ENCODE measurements at places on chromosomes 1 and 21.

GRCh38 chr21:42037943-42038342, 27.8 kb upstream of the ZBTB21 start:
- DNase-seq, result no peak

GRCh38 chr1:24015221-24016210, 35.4 kb upstream of the SRSF10 start:
- DNase-seq, result no peak

DNA sequence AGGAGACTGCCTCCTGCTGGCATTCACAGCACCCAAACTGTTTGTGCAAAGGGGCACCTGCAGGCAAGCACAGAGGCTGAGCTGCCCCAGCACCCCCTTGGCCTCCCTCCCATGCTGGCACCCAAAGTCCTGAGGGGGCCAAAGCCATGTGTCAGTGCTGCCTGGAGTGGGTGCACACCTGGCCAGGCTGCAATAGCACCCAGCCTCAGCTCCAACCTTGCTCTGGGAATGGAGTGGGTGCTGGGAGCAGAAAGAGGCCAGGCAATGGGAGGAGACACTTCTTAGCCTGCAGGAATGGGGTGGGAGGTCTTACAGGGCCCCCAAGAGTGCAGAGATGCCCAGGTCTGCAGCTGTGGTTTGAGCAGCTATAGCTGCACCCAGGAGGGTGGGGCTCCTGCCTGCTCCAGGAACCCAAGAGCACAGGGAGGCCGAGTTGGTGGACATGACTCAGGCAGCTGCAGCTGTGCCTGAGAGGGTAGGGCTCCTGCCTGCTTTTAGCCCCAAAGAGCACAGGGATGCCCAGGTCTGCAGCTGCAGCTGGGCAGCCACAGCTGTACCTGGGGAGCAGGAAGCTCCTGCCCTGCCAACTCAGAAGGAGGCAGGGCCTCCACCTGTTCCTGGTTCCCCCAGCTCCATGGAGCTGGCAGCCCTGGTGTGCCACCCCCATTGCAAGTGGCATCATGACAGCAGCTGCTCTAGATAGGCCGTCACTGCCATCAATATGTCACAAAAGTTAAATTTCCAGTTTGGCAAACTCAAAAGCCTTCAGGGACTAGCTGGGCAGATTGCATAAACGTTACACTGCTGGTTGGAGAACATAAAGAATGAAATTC, 5.3 kb upstream of the CHD1L start:
- peak; percentile 19 for DNase-seq

- no peak for DNase-seq
Observed at GRCh38 chr1:33130297-33130696, 49.3 kb downstream of the AZIN2 start.

DNA sequence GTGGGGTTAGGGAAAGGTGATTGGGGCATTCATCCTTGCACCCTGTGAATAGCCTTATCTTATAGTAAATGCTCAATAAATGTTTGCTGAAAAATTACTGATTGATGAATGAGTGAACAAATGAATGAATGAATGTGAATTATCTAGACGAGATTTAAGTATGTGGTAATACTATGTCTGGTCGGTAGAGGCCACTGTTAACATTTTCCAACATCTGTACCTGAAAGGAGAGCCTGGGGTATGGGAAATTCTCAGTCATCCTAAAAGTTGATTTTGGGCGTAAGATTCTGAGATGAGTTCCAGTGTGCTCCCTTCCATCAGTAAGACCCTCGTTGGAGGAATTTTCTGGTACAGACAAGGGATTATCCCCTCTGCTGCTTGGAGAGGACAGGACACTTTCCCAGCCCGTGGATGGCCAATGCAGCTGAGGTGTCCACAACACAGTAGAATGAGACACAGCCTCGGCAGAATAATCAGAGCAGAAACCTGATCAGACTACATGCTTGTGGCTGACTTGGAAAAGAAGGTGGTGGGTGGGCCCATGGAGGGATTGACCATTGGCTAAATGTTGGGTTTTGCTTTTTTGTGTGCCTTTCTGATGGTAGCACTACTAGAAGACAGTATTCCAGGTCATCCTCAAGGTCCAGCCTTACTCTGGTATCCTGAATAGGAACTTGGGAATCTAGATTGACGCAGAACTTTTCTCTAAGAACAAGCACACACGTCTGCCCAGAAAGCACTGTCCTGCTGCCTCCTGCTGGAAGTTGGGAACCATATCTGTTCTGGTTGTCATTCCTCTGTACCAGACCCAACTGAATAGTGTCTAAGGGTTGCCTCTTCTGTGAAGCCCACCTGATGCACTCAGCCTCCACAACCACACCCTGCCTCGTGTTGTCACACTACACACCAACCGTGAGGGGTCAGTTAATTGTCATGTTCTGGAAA, 262.0 kb downstream of the TNR start:
- DNase-seq, result no peak

- DNase-seq, result no peak
Observed at GRCh38 chr1:6152181-6152580, 27.9 kb downstream of the CHD5 start.

DNA sequence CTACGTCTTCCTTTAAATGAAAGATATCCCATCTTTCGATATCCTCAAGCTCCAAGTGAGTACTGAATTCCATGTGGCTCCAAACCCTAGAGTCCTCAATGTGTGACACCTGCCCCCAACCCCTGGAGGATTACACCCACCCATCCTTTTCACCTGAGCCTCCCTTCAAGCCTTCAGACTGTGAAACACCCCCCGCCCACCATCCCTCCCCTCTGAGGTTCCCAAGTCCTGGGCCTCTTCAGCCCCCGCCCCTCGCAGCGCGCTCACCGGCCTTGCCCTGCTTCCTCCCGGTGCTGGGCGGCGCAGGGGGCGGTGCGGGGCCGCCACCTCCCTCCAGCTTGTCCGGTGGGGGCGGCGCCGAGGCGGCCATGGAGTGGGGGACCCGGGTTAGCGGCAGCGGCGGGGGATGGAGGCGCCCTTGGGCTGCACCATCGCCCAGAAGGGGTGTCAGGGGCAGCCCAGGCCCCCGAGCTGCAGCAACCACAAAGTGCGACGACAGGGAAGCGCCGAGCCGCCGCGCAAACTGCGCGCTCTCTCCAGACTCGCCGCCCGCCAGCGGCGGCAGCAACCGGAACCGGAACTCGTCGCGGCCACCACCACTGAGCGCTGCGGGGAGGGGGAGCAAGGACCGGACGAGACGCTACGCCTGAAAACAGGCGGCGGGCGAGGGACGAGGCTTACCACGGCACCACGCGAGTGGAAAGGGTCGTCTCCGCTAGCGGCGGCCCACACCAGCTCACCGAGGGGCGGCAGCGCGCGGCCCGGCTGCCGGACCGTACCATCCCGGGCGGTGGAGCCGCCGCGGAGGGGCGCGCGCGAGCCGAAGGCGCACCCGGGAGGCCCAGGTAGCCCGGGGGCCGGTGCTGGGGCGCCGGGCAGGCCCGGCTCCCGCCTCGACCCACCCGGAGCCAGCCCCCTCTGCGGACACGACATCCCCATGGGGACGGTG, at the start of gene PYGO2:
Gene PYGO2 (minus strand): TSS at position 576 of the 949 bp plus-strand sequence. CDS start 206 bp downstream, at position 370.
- peak; percentile 74 for DNase-seq

GRCh38 chr1:24157918-24158481, 15.1 kb upstream of the IL22RA1 start:
- DNase-seq, result no peak

- no peak for DNase-seq
Observed at GRCh38 chr1:208737922-208738321, 493.7 kb upstream of the PLXNA2 start.

DNA sequence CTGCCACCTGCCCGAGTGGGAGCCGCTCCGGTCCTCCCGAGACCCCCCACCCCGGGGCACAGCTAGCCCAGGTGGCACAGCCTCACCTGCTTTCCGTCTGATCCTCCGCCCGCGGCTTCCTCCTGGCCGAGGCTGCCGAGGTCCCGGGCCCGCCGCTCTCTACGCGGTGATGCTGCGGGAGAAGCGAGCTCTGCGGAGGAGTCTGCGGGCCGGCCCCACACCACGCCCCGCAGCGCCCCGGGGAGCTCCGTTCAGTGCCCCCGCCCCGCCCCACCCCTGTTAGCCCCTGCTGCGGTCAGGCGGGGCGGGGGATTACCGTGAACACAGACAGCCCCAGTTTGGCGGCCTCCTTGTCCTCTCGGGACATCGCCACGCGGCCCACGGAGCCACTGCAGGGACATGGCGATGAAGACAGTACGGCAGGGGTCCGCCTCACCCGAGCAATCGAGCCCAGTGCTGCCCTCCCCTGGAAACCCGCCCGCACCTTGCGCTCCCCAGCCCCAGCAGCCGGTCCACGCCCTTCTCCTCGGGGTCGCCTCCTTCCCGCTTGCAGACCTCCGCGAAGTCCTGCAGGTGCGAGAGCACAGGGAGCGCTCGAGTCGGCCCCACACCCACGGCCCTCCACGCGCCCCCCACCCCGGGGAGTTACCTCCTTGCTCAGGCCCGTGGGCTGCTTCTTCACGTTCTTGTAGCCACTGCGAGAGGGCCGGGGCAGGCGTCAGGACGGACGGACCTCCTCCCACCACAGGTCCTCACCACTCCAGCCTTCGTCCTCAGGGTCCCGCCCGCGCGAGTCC, 933 bp downstream of the C1orf35 start:
- DNase-seq, result no peak

DNA sequence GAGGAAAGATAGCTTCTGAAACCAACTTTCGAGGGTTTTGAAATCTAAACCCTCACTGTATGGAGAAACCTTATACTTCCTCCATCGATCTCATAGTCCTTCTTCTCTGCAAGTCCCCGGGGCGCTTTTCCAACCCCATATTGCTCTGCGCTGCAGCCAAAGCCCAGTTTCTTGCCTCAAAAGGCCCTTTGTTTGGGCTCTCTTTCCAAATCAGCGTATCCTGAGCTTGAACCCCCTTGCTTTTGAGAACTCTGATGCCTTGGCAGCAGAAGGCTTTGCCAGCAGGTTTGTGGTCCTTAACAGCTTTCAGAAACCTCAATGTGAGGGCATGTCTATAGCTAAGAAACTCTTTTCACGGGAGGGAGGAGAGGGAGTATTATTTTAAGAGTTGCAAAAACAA, 21.6 kb downstream of the PLPP3 start:
- DNase-seq, result no peak

DNA sequence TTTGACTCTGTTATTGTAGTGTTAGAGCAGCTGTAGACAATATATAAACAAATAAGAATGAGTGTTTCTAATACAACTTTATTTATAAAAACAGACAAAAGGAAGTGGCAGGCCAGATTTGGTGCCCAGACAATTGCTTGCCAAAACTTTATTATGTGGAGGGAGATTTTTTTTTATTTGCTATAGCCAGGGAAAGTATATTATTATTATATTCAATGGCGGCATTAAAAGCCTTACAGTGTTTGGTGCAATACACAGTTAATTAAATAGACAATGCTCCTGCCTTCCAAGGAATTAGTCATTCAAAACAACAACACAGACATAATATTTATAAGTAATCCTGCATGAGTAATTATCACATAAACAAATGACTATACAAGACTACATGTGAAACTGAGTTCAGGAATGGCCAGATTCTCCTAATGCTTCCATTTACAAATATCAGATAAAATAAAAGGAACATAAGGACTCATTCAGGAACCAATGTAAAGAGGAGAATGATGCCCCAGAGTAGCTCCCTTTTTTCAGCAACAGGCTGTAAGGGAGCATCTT, 10.6 kb upstream of the RC3H1 start:
- no peak for DNase-seq

GRCh38 chr1:87044424-87044823, 130.0 kb downstream of the HS2ST1 start:
- no peak for DNase-seq

DNA sequence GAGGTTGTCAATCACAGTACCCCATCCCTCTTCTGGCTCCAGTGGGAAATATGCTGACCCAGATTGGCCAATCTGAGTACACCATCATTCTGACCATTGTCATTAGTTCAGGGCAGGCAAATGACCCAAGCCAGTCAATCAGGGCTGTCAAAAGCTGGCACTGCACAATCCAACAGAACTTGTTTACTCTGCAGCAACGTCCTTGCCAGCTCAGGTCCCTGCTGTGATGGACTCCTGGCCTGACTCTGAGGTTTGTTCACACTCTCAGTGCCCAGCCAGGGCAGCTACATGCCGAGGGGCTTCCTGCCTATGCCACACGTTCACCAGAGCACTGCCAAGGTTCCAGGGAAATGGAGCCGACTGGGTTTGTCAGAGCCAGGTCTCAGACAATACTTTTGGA, 14.7 kb upstream of the OVAAL start:
- DNase-seq, result no peak

DNA sequence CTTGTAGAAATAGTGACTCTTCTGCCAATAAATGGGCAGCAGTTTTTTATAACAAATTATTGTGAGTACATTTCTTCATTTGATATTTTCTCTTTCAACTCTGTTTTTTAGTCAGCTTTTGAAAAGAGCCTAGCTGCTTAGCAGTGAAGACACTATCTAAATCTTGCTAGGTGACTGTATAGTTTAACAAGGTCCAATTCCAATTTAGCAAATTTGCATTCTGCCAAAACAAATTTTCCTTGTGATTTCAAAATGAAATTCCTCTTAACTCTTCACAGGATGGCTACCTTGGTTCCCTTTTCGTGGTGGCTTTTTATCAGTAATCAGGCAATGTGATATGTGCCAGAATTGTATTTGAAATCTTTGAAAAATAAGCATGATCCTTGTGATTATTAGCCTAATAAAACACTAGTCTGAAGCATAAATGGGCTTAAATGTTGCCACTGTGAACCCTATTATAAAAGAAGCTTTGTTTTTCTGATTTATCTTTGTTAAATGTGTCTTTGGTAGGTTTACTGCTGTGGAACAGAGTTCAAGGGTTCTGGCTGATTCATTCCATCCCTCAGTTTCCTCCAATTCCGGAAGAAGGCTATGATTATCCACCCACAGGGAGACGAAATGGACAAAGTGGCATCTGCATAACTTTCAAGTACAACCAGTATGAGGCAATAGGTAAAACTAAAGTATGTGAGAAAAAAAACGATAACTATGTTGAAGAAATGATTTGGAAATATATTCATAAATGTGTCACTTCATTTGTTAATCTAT, 12.2 kb downstream of the DNASE2B start:
- DNase-seq, result no peak

DNA sequence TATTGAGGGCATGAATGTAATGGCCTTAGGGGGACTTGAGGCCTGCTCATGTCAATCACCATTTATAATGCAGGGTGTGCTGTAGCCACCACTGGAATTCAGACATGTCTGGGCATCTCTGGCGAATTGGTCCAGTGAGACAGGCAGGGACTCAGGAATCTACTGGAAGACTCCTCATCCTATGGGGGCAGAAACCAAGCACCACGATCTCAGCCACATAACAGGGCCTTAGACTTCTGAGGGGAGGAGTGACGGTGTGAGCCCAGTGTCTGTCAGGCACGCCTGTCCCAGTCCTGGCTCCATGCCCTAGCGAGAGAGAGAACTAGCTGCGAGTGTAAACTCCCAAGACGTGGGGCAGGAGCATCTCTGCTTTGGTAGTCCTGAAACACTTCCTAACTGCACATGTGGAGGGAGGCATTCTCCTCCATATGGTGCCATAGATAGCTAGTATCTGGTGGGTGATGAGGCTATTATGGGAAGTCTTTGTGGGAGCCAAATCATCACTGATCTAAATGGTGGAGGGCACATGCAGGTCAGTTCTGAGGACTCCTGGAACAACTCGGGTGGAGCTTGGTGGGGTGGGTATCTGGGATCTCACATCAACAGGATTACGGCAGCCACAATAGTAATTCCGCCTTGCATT, 29.8 kb upstream of the KIAA0040 start:
- no peak for DNase-seq

Measured in NCI-H510A (cell line).